ENCODE measurements at places on chromosomes 4 and X. TPM values are rescaled to one million over a fixed set of nuclear protein-coding genes. Genes with fewer than 3 reads are reported as not detected.

DNA sequence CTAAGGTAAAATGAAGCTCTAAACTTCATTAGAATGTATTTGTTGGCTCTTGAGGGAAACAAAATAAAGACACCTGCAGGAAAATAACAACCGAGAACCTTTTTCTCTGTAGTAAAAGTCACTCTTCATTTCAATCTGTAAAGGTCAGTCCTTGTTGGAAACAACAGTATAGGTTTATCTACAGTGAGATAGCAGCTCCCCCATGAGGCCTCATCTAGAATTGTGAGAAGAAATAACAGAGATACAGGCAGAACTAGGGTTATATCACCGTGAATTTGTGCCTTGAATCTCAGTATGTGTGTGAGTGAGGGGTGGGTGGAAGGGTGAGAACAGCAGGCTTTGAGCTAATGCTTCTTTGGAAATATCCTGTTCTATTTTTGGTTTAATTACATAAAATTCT lies 107.8 kb upstream of the FMR1 start:
- no peak for DNase-seq
- H3K4me3 ChIP-seq, result no peak overlapping the region
- no peak overlapping the region for H3K27ac ChIP-seq
- H3K27me3 ChIP-seq, result no peaks in the 10 kb centered on the region

GRCh38 chrX:39301036-39301435 lies 499.8 kb downstream of the MID1IP1 start:
- no peaks in the 10 kb centered on the region for H3K4me1 ChIP-seq
- H3K27me3 ChIP-seq, result no peaks in the 10 kb centered on the region
- H3K36me3 ChIP-seq, result no peaks in the 10 kb centered on the region
- H3K27ac ChIP-seq, result no peak overlapping the region
- DNase-seq, result no peak
- no peak overlapping the region for H3K4me3 ChIP-seq

TMPRSS11A gene
- total RNA-seq, result not detected

DNA sequence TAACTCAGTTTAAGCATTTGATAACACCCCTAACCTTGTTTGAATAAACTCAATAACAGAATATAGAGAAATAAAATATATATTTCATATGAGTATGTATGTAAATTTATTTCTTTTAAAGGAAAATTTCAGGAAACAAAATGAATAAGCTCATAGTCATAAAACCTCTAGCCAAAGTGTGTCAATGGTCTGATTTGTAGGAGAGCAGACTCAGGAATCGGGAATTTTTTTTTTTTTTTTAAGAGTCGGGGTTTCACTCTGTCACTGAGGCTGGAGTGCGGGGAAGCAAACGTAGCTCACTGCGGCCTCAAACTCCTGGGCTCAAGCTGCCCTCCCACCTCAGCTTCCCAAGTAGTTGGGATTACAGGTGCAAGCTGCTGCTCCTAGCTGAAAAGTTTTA lies 2.4 kb downstream of the PKD2 start:
- no peak for DNase-seq
- H3K4me1 ChIP-seq, result peaks cover 11% of the 10 kb centered on the region
- H3K36me3 ChIP-seq, result no peaks in the 10 kb centered on the region
- no peak overlapping the region for H3K27ac ChIP-seq

- no peaks in the 10 kb centered on the region for H3K36me3 ChIP-seq
- peaks cover 8% of the 10 kb centered on the region for H3K4me1 ChIP-seq
- no peaks in the 10 kb centered on the region for H3K27me3 ChIP-seq
- peak; percentile 42 for DNase-seq
These were observed at the start of gene SEL1L3 for GRCh38 chr4:25862411-25863346. SEL1L3 (minus strand) TSS chr4:25862988; CDS start chr4:25862836, 152 bp downstream.

DNA sequence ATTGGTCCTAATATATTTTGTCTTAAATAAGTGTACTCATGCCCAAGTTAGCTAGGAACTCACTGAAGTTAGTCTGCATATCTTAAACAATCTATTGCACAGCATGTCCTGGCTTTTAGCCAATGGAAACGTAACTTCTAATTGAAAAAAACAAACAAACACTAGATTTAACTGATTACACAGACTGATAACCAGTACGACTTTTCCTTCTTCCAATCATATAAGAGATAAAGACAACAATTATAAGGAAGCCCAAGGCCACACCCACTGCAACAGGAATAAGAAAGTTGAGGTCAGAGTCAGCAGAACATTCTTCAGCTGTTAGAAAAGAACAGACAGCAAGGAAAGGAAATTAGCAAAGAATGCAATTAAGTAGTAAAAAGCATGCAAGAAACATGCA lies 40.8 kb downstream of the LAMP2 start:
- no peak overlapping the region for H3K4me3 ChIP-seq
- no peaks in the 10 kb centered on the region for H3K27me3 ChIP-seq
- no peak for DNase-seq

- no peaks in the 10 kb centered on the region for H3K4me1 ChIP-seq
- no peak for DNase-seq
- no peaks in the 10 kb centered on the region for H3K36me3 ChIP-seq
- no peak overlapping the region for H3K27ac ChIP-seq
- no peaks in the 10 kb centered on the region for H3K27me3 ChIP-seq
These were observed 33.2 kb upstream of the SMS start for GRCh38 chrX:21907260-21907659.

- H3K36me3 ChIP-seq, result peaks cover 13% of the 10 kb centered on the region
- no peaks in the 10 kb centered on the region for H3K27me3 ChIP-seq
- no peak overlapping the region for H3K4me3 ChIP-seq
- no peaks in the 10 kb centered on the region for H3K4me1 ChIP-seq
- H3K27ac ChIP-seq, result no peak overlapping the region
These were observed 42.2 kb upstream of the NKRF start for GRCh38 chrX:119648421-119648775.

DNA sequence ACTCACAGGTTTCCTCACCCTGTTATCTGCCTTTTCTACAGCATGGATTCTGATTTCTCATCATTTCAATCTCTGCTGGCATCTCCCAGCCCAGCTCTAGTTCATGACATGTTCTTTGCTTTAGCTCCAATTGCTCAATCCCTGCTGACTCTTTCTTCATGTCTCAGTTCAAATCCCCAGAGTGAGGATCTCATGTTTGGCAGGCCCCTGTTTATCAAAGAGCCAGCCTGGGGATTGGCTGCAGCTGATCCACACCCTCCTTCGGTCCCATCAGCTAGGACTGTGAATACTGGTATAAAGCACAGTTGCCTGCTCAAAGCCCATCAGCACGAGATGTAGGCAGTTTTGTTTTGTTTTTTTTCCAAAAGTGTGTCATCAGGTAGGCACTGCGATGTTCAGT lies 14.4 kb upstream of the CC2D2A start:
- H3K27me3 ChIP-seq, result no peaks in the 10 kb centered on the region
- DNase-seq, result no peak
- no peak overlapping the region for H3K4me3 ChIP-seq
- peaks cover 2% of the 10 kb centered on the region for H3K4me1 ChIP-seq
- H3K36me3 ChIP-seq, result no peaks in the 10 kb centered on the region

TLR8 gene
- 3.2 TPM for total RNA-seq

ADGRA3 gene
- total RNA-seq, result 15.2 TPM

- H3K36me3 ChIP-seq, result no peaks in the 10 kb centered on the region
- H3K27me3 ChIP-seq, result no peaks in the 10 kb centered on the region
- no peak overlapping the region for H3K4me3 ChIP-seq
- no peaks in the 10 kb centered on the region for H3K4me1 ChIP-seq
- DNase-seq, result no peak
These were observed 127.2 kb downstream of the NR3C2 start for GRCh38 chr4:148315049-148315448.

DNA sequence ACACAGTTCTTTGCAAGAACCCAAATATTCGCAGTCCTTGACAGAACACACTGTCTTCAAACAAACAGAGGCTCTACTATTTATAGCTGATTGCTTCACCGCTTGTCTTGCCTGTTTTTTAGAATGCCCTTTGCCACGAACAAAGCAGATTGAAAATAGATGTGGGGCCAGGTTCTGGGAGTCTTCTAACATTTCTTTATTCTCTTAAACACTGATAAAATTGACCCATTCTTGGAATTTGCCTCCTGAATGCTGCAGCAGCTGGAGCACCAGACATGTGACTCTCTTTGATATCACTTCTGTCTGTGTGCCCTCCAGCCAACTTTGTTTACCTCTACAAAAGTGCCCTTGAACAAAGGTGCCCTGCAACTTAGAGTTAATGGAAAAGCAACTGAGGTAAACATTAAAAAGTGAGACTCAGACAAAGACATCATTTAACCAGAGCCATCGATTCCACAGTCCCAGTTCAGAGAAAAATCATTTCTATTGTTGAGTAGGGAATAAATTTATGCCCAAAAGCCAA lies 64.2 kb upstream of the SPP1 start:
- no peak overlapping the region for H3K4me3 ChIP-seq
- peaks cover 7% of the 10 kb centered on the region for H3K4me1 ChIP-seq
- H3K27me3 ChIP-seq, result no peaks in the 10 kb centered on the region
- H3K36me3 ChIP-seq, result no peaks in the 10 kb centered on the region

- no peak for DNase-seq
- no peaks in the 10 kb centered on the region for H3K27me3 ChIP-seq
- no peaks in the 10 kb centered on the region for H3K4me1 ChIP-seq
- no peak overlapping the region for H3K27ac ChIP-seq
- H3K36me3 ChIP-seq, result no peaks in the 10 kb centered on the region
- H3K4me3 ChIP-seq, result no peak overlapping the region
These were observed 1276.1 kb downstream of the PCDH7 start for GRCh38 chr4:31995943-31996901.

UBA6 gene
- 122 TPM for total RNA-seq

DNA sequence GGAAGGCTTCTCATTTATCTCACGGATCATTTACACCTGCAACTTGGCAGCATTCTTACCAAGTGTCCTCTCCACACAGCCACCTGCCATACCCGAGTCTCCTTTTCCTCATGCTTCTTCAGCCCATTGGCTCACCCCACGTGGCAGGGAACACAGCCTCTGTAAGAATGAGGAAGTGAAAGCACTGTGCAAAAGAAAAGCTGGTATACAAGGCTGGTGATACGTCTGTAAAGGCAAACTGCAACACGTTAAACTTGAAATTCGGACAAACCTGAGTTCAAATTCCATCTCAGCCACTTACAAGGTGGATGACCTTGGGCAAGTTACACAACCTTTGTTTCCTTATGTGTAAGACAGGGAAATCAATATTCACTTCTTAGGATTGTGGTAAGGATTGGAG lies 164.0 kb upstream of the RASGEF1B start:
- no peaks in the 10 kb centered on the region for H3K27me3 ChIP-seq
- no peaks in the 10 kb centered on the region for H3K36me3 ChIP-seq
- peak overlapping the region; percentile 6 for H3K4me3 ChIP-seq
- peak overlapping the region; percentile 56 for H3K27ac ChIP-seq

DNA sequence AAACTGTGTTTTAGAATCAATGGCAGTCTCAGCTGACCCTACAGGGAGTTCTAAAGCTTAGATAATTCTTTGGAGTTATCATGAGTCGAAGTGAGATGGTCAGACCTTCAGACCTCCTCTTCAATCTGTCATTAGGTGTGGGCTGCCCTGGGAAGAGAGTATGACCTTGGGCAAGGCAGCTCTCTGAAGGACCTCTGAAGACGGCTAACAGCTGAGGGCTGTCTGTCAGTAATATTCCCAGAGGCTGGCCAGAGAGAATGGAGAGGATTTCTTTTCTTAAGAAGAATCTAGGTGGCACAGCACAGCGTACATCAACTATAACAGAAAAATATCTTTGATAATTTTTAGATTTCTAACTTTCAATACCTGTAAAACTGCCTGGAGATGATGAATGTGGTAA lies 379.4 kb downstream of the ZNF674 start:
- peaks cover 3% of the 10 kb centered on the region for H3K27me3 ChIP-seq
- H3K4me1 ChIP-seq, result no peaks in the 10 kb centered on the region
- DNase-seq, result no peak
- H3K4me3 ChIP-seq, result no peak overlapping the region
